Activated CD4-positive, alpha-beta T cell treated with anti-CD3 and anti-CD28 coated beads, Interleukin-2, amount 10 ng/mL, durations not matched to agents 24 days and 14 days (primary cell): ENCODE measurements at places on chromosomes 11 and 22.

DNA sequence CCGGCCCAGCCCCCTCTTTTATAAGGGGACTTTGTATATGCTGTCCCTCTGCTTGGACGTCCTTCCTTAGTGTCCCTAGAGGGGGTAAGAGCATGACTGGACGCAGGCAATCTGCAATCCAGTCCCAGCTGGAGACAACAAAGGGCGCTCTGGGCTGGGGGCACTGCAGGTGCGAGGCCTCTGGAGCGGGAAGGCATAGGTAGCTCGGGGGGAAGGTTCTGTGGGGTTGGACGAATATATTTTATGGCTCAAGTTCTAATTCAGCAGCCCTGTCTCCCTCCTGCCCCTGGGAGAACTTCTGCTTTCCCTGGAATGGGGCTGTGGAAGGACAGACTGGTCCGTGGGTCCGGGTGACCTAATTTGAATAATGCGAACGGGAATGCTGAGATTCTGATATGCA lies 40.0 kb downstream of the KCNJ4 start:
- no peak for DNase-seq

DNA sequence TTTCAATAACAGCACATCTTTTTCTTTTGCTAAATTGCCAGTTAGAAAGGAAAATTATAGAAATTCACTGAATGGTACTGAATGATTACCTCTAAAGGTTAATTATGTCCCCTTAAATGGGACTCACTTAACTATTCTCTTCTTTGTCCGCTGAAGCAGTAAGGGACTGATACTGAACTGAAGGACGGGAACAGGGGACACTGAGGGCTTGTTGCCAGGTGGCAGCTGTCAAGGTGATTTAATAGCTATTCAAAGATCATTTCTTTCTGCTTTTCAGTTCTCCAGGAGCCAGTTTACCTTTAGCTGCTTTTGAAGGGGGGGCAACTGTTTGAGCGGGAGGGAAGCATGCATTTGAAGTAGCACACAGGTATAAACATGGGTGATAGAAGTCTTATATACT lies 325.4 kb upstream of the CCDC90B start:
- DNase-seq: no peak

- DNase-seq: no peak
Measured at GRCh38 chr22:24455751-24456426, 28.5 kb downstream of the ADORA2A start.

DNA sequence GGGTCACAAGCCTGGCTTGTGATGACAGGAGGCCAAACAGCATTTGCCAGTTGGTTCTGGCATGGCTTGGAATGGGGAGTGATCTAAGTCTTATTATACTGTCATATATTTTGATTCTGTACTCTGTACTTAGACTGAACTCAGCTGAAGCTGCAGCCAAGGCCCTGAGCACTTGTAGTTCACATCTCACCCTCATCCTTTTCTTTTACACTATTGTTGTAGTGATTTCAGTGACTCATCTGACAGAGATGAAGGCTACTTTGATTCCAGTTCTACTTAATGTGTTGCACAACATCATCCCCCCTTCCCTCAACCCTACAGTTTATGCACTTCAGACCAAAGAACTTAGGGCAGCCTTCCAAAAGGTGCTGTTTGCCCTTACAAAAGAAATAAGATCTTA lies 843 bp downstream of the OR56B1 start:
- no peak for DNase-seq

GRCh38 chr11:112016765-112017376 lies 8.3 kb upstream of the DLAT start:
- DNase-seq: no peak

DNA sequence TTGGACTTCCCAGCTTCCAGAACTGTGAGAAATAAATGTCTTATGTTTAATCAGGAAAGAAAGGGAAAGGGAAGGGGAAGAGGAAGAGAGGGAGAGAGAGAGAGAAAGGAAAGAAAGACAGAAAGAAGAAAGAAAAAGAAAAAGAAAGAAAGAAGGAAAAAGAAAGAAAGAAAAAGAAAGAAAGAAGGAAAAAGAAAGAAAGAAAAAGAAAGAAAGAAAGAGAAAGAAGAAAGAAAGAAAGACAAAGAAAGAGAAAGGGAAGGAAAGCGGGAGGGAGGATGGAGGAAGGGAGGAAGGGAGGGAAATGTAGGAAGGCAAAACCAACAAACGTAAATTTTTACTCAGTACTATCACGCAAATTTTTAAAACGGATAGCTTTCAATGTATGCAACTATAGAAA lies 2281.8 kb downstream of the LRRC4C start:
- no peak for DNase-seq

- no peak for DNase-seq
Measured at GRCh38 chr11:959608-960007, 33.9 kb downstream of the AP2A2 start.

DNA sequence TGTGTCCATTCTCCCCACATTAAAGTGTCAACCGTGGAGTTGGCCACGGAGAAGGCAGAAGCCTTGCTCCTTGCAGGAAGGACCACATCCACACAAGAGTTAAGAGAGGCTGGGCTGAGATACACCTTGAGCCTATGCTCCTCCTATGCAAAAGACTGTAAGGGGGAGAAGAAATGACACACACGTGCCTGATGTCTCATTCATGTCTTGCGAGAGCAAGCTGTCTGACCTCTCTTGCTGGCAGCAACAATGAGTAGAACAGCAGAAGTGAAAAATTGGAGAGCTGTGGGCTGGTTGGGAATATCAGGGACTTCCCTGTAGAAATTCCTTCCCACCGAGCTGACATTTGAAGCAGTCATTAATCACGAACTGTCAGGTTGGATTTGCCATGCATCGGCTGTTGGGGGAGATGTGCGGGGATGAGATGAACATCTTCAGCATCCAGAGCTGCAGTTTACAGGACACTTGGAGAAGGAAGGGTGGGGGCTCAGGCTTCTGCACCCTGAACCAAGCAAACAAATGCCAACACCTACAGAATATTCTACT lies 139.3 kb downstream of the MYO18B start:
- no peak for DNase-seq

DNA sequence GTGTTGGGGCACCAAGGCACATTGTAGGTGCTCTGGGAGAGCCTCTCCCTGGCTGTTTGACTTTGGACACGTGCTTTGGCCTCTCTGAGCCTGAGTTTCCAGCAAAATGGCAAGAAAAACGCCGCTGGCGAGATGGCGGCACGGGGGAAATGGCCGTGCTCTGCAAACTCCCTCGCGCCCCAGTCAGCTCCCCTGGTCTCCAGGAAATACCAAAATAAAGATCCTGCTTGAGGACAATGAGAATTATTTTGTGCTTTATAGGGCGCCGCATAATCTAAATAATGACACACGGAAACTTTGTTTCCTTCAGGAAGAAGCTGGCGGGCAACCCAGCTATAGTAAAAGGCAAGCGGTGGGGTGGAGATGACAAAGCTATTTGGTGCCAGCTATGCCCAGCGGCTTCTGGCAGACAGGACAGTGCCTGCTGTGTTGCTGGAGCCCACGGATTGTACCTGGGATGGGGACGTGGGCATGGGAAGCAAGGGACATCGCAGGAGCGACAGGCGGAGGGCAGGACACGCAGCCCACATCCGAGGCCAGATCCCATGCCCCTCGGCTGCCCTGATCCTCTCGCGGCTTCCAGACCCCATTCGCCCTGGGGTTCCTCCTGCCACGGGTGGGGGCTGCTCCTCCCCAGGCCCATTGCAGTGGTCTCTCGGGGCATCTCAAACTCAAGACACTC lies 26.3 kb upstream of the RFPL3 start:
- DNase-seq: no peak

- DNase-seq: no peak
Measured at GRCh38 chr22:24969560-24970301, 17.2 kb downstream of the KIAA1671 start.
